ENCODE measurements at places on chromosomes 13 and 19.

- H3K27ac ChIP-seq: no peak overlapping the region
- H3K27me3 ChIP-seq: no peaks in the 10 kb centered on the region
- H3K4me3 ChIP-seq: no peak overlapping the region
Measured at GRCh38 chr13:110044551-110045111, 258.2 kb upstream of the IRS2 start.

DNA sequence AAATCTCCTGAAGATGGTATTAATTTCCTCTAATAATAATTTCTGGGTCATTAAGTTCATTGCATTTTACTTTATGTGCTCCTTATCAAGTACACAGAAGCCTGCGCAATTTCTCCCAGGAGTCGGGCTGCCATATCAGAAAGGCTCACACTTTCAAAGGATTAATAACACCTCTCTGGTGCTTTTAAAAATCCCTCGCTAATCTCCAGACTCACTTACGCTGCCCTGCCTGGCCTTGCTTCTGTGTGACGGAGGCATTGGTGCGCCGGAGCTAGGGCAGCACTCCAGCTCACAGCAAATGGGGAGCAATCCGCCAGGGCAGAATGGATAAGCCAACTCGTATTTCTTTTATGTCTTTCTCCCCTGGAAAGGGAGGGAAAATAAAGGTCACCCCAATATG is 300.8 kb downstream of the EFNB2 start:
- H3K27me3 ChIP-seq: no peaks in the 10 kb centered on the region
- DNase-seq: no peak
- no peak overlapping the region for H3K4me3 ChIP-seq
- no peaks in the 10 kb centered on the region for H3K4me1 ChIP-seq
- no peaks in the 10 kb centered on the region for H3K36me3 ChIP-seq

GRCh38 chr19:8392017-8392591 is 1.9 kb downstream of the RAB11B start:
- peaks cover 7% of the 10 kb centered on the region for H3K36me3 ChIP-seq

- no peak overlapping the region for H3K4me3 ChIP-seq
- H3K27me3 ChIP-seq: peaks cover 19% of the 10 kb centered on the region
- H3K27ac ChIP-seq: no peak overlapping the region
- no peaks in the 10 kb centered on the region for H3K36me3 ChIP-seq
- H3K4me1 ChIP-seq: no peaks in the 10 kb centered on the region
Measured at GRCh38 chr13:45773236-45773635, 71.1 kb downstream of the CBY2 start.

DNA sequence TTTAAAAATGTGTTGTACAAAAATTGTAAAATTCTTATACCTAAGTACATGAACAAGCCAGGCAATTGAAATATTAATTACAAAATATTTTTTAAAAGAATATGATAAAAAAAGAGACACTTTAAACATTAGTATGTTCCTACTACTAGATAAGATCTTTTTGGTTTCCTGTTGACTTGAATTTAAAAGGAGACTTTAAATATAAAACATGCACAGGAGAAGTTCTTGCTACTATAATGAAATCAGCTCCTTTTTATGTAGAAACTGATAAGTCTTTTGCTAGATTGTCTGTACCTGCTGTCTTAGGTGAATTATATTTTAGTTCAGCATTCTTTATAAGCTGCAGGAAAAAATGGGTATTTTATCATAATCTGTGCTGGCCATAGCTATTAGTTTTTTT is 140.2 kb downstream of the TNFSF13B start:
- no peaks in the 10 kb centered on the region for H3K36me3 ChIP-seq
- H3K27ac ChIP-seq: no peak overlapping the region
- H3K4me3 ChIP-seq: no peak overlapping the region
- H3K4me1 ChIP-seq: peaks cover 8% of the 10 kb centered on the region
- no peaks in the 10 kb centered on the region for H3K27me3 ChIP-seq
- DNase-seq: no peak

- no peak overlapping the region for H3K4me3 ChIP-seq
- no peaks in the 10 kb centered on the region for H3K4me1 ChIP-seq
- H3K27me3 ChIP-seq: peaks cover 20% of the 10 kb centered on the region
- DNase-seq: no peak
- H3K27ac ChIP-seq: no peak overlapping the region
- H3K36me3 ChIP-seq: no peaks in the 10 kb centered on the region
Measured at GRCh38 chr13:29954082-29955028, 103.9 kb upstream of the UBL3 start.

DNA sequence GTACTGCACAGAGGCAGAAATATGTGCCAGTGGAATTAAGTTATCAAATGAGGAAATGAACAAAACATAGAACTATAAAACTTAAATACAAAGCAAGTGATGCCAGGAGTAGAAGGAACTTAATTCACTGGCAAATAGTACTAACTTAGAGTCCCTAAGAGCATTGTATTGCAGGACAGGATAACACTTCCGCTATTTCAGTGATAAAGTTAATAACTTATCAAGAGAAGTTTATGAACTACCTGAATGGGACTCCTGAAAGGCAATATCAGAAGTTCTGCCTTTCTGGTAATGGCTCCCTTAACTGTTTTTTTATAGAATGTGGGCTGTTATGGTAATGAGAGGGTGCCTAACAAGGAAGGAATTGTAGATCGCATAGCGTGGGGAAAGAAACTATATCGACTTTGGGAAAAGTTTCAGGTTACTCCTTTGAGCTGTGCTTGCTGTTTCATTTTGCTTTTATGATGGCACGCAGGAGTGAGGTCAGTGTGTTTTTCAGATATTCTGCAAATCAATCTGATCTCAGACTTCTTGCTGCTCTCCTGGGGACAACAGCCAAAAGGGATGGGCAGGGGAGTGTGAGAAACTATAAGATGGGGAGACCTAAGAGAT is 95.3 kb upstream of the MLNR start:
- peaks cover 25% of the 10 kb centered on the region for H3K36me3 ChIP-seq
- H3K27ac ChIP-seq: no peak overlapping the region
- no peak overlapping the region for H3K4me3 ChIP-seq
- H3K4me1 ChIP-seq: no peaks in the 10 kb centered on the region
- no peak for DNase-seq

- H3K27me3 ChIP-seq: no peaks in the 10 kb centered on the region
- H3K27ac ChIP-seq: no peak overlapping the region
- H3K4me3 ChIP-seq: no peak overlapping the region
- no peak for DNase-seq
Measured at GRCh38 chr19:6668691-6669090, 1.3 kb downstream of the TNFSF14 start.

DNA sequence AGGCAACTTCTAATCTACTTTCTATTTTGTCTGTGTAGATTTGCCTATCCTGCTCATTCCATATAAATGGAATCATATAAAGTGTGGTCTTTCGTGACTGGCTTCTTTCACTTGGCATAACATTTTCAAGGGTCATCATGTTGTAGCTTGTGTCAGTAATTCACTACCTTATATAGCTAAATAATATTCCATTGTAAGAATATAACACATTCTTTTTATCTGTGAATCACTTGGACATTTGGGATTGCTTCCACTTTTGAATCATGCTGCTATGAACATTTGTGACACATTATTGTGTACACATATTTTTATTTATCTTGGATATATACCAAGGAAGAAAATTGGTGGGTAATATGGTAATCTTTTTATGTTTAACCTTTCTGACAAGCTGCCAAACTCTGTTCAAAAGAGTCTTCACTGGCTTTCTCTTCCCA is 89.0 kb upstream of the CSNK1A1L start:
- no peak overlapping the region for H3K27ac ChIP-seq
- no peak for DNase-seq
- H3K4me1 ChIP-seq: no peaks in the 10 kb centered on the region
- H3K27me3 ChIP-seq: no peaks in the 10 kb centered on the region
- H3K36me3 ChIP-seq: no peaks in the 10 kb centered on the region

GRCh38 chr19:41367848-41368301 is 3.9 kb upstream of the B9D2 start:
- H3K4me3 ChIP-seq: no peak overlapping the region
- H3K27me3 ChIP-seq: no peaks in the 10 kb centered on the region
- DNase-seq: no peak
- H3K27ac ChIP-seq: no peak overlapping the region
- H3K36me3 ChIP-seq: no peaks in the 10 kb centered on the region
- H3K4me1 ChIP-seq: peaks cover 18% of the 10 kb centered on the region

DNA sequence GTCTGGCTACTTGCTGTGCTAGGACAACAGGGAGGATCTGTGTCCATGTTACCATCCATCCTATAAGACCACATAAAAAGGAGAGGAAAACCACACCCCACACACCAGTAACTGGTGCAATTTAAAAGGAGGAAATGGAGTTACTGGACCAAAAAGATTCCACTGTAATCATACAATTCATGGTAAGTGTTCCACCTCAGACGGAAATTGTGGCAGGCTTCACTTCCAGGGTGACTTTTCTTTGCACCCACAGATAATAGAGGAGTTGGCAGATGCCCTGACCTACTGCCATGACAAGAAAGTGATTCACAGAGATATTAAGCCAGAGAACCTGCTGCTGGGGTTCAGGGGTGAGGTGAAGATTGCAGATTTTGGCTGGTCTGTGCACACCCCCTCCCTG is 2.4 kb downstream of the AURKC start:
- no peaks in the 10 kb centered on the region for H3K27me3 ChIP-seq
- H3K4me1 ChIP-seq: no peaks in the 10 kb centered on the region
- no peak for DNase-seq

DNA sequence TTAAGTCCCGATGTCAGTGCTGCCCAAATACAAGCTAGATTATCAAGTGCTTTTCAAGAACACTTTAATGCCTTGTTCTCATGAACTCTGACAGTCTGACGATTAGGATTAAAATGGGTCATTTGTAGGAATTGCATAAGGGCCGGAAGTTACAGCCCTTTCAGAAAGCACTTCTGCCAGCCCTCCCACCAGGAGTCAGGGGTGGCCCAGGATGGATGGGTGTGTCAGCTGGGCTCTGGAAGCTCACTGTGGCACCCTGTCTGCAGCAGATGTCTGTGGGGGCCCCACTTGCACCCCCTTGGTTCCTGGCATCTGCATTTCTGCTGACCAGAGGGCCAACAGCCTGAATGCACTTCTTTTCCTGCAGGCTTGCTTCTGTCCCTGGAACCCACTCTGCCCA is 712.7 kb downstream of the UQCRFS1 start:
- H3K27me3 ChIP-seq: no peaks in the 10 kb centered on the region
- no peak overlapping the region for H3K4me3 ChIP-seq
- H3K36me3 ChIP-seq: no peaks in the 10 kb centered on the region

GRCh38 chr13:98454389-98454881 is 122.5 kb downstream of the STK24 start:
- H3K4me3 ChIP-seq: no peak overlapping the region
- peaks cover 83% of the 10 kb centered on the region for H3K36me3 ChIP-seq
- no peaks in the 10 kb centered on the region for H3K27me3 ChIP-seq
- DNase-seq: no peak

Data from DND-41 (cell line).